ENCODE measurements at places on chromosomes 12 and 14. TPM values are rescaled to one million over a fixed set of nuclear protein-coding genes. Genes with fewer than 3 reads are reported as not detected.

Gene KLHL33
- total RNA-seq, result not detected

- peaks cover 12% of the 10 kb centered on the region for H3K4me1 ChIP-seq
- H3K27ac ChIP-seq, result peak overlapping the region; percentile 7
- DNase-seq, result no peak
- H3K27me3 ChIP-seq, result no peaks in the 10 kb centered on the region
- no peak overlapping the region for H3K4me3 ChIP-seq
These were observed 4.7 kb upstream of the CREBL2 start for GRCh38 chr12:12606781-12607589.

GRCh38 chr12:55707841-55708694, at the start of gene ITGA7:
Gene ITGA7 (minus strand): TSS chr12:55707904. CDS start chr12:55707682, 222 bp downstream.
- H3K4me1 ChIP-seq, result peaks cover 37% of the 10 kb centered on the region
- H3K27me3 ChIP-seq, result no peaks in the 10 kb centered on the region
- H3K4me3 ChIP-seq, result peak within 1 kb of the TSS; percentile 78
- H3K36me3 ChIP-seq, result no peaks in the 10 kb centered on the region

DNA sequence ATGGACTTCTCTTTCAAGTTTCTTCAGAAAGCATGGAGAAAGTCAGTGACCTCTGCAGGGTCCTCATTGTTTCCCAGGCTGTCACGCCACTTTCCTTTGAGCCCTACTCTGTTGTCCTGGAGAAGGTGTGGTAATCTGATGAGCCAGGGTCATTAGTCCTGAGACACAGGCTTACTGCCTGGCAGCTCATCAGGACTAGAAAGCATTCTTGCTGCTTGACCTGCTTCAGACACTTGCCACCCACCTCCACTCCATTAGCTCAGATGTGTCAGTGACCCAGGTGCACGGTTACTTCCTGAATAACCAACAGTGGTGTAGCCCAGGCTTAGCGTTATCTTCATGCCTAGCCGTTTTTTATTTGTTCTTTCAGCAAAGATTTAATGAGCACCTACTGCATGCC, 93.9 kb downstream of the FGD4 start:
- no peaks in the 10 kb centered on the region for H3K36me3 ChIP-seq
- H3K4me1 ChIP-seq, result no peaks in the 10 kb centered on the region
- no peak overlapping the region for H3K27ac ChIP-seq

DNA sequence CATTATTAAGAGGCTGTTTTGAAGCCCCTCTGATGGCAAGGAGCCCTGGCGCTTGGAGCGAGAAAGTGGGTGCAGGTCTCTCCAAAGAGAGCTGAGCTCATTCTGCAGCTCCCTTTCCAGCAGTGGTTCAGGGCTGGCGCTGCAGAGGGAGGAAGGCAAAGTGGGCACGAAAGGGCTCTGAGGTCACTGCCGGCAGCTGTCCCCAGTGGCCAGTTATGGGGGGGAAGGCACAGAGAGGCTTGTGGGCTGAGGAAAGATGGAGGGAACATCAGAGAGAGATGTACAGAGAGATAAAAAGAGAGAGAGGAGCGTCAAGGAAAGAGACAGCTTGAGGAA, 75.2 kb upstream of the TBX5 start:
- H3K27me3 ChIP-seq, result no peaks in the 10 kb centered on the region
- no peaks in the 10 kb centered on the region for H3K4me1 ChIP-seq
- no peak overlapping the region for H3K27ac ChIP-seq
- H3K36me3 ChIP-seq, result no peaks in the 10 kb centered on the region
- H3K4me3 ChIP-seq, result no peak overlapping the region
- no peak for DNase-seq

GRCh38 chr12:40016980-40017379, 88.9 kb downstream of the SLC2A13 start:
- no peak overlapping the region for H3K27ac ChIP-seq
- H3K36me3 ChIP-seq, result no peaks in the 10 kb centered on the region
- no peak for DNase-seq
- no peak overlapping the region for H3K4me3 ChIP-seq
- H3K4me1 ChIP-seq, result no peaks in the 10 kb centered on the region
